ENCODE measurements at places on chromosomes 6 and 20. TPM values are rescaled to one million over a fixed set of nuclear protein-coding genes. Genes with fewer than 3 reads are reported as not detected.

Gene STMND1
- total RNA-seq: not detected

DNA sequence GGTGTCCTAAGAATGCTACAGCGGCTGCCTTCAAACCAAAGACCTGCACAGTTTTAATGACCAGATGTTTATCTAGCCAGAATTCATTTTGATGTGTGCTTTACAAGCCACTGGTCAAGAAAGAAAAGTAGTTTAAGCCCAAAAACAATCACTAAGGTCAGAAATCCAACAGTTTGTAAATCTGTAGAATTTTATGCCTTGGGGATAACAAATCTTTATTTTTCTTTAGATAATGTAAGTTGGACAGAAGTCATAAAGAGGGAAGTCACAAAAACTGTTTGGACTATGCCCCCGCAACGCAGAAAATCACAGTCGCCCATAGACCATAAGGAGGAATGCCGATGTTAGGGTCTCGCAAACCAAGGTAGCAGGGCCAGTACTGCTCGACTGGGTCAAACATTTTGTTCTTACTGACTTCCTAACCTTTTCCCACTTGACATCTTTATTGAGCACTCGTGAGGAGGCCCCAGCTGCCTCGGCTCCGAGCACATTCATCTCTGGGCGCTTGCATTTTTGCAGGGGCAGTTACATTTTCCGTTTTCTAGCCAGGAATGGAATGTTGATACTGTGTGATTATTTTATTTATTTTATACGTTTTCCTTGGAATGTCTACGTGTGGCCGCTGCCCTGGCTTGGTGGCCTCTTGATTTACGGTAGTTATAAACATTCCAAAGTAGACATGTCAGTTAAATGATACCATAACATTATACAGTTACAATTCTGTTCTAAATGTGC lies 56.7 kb upstream of the APCDD1L start:
- H3K27me3 ChIP-seq: no peaks in the 10 kb centered on the region
- DNase-seq: no peak

DNA sequence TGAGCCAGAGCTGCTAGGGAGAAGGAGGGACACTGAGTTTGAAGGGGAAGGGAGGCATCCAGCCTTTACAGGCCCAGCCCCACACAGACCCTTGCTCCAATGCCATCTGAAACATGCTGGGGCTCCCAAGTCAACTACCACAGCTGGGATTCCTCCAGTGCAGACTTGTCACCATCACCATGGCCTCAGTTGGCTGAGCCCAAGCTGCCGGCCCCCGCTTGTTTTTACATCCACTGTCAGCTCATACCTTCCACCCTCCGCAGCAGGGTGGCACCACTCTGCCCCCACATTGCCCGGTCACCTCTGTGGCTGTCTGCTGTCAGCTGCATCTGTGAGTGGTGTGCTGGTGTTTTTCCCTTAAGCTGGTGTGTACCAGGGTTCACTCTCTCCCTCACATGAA lies 26.1 kb downstream of the GFOD1 start:
- no peak overlapping the region for H3K27ac ChIP-seq
- peaks cover 11% of the 10 kb centered on the region for H3K36me3 ChIP-seq
- H3K27me3 ChIP-seq: no peaks in the 10 kb centered on the region
- no peak overlapping the region for H3K4me3 ChIP-seq
- DNase-seq: no peak

- no peaks in the 10 kb centered on the region for H3K4me1 ChIP-seq
- H3K4me3 ChIP-seq: no peak overlapping the region
- no peak overlapping the region for H3K27ac ChIP-seq
- DNase-seq: no peak
- H3K36me3 ChIP-seq: no peaks in the 10 kb centered on the region
- H3K27me3 ChIP-seq: no peaks in the 10 kb centered on the region
These were observed 699.9 kb downstream of the FRK start for GRCh38 chr6:115360602-115361325.

Gene GRM1
- under 0.01 TPM for total RNA-seq

Gene FRMD1
- not detected for total RNA-seq

Gene ACTL10
- 2.1 TPM for total RNA-seq

DNA sequence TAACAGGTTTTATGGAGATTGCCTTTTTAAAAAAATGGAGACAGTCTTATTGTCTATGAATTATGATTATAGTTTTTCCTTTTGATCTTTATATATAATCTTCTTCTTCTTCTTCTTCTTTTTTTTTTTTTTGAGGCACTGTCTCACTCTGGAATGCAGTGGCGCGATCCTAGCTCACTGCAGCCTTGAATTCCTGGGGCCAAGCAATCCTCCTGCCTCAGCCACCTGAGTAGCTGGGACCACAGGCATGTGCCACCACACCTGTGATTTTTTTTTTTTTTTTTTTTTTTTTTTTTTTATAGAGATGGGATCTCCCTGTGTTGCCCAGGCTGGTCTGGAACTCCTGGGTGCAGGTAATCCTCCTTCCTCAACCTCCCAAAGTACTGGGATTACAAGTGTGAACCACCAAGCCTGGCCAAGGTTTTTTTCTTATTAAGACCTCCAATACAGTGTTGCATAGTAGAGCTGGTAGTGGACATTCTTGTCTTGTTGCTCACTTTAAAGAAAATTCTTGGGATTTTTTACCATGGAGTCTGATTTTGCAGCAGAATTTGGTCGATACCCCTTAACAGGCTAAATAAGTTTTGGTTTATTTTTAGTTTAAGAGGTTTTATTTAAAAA lies 46.5 kb downstream of the STK4 start:
- DNase-seq: no peak
- H3K4me3 ChIP-seq: no peak overlapping the region
- no peaks in the 10 kb centered on the region for H3K27me3 ChIP-seq
- H3K36me3 ChIP-seq: peaks cover 6% of the 10 kb centered on the region
- H3K27ac ChIP-seq: no peak overlapping the region

Gene RBPJL
- total RNA-seq: not detected

DNA sequence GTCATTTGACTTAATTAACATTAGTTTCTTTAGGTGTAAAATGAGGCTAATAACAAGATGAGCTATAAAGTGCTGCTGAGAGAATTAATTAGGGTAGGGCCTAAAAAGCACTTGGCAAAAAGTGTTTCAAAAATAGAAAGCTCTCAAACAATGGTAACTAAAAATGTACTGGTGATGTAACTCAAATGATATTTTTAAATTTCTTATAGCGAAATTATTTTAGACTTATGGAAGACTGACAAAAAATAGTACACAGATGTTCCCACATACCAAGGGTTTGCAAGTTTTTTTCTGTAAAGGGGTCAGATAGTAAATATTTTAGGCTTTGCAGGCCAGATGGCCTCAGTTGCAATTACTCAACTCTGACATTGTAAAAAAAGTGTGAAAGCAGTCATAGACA lies 190.7 kb upstream of the UFL1 start:
- H3K4me3 ChIP-seq: no peak overlapping the region
- H3K27ac ChIP-seq: no peak overlapping the region
- no peaks in the 10 kb centered on the region for H3K4me1 ChIP-seq
- no peaks in the 10 kb centered on the region for H3K27me3 ChIP-seq
- no peak for DNase-seq
- H3K36me3 ChIP-seq: no peaks in the 10 kb centered on the region

Gene NHSL1
- total RNA-seq: 10.4 TPM

Gene FOXA2
- not detected for total RNA-seq

DNA sequence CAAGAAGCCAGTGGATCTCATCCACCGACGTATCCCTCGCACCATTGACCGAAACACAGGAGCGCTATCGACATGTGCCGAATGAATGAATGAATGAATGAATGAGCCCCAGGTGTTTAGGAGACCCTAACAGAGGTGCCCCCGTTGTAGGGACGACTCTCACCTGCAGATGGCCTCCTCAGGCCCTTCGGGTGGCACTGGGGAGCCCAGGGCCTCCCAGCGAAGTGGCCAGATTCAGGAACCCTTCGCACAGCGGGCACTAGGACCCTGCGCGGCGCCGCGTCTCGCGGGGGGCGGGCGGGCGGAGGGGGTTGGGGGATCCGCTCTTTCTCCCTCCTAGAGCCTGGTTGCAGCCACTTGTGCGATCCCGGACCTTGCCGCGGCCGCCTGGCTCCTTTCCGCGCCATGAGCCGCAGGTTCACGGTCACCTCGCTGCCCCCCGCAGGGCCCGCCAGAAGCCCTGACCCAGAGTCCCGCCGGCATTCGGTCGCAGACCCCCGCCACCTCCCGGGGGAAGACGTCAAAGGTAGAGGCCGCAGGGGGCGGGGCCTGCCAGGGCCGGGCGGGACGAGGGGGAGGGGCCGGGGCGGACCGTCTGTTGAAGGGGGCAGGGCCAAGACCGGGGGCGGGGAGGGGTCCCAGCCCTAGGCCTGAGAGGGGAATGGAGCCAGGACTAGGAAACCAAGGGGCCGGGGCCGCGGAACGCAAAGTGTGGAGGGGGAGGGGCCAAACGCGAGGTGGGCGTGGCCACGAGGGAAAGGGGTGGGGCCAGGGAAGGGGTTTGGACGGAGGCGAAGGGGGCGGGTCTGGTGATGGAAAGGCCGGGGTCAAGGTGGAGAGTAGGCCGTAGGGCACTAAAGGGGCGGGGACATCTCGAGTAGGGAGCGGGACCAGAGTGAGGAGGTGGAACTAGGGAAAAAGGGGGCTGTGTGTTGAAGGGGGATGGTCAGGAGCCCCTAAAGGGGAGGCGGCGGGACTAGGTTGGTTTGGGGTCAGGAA lies 7.4 kb upstream of the SLC12A5 start:
- H3K4me1 ChIP-seq: peaks cover 21% of the 10 kb centered on the region
- no peaks in the 10 kb centered on the region for H3K36me3 ChIP-seq
- H3K27me3 ChIP-seq: peaks cover 36% of the 10 kb centered on the region
- no peak for DNase-seq
- peak overlapping the region; percentile 55 for H3K4me3 ChIP-seq

DNA sequence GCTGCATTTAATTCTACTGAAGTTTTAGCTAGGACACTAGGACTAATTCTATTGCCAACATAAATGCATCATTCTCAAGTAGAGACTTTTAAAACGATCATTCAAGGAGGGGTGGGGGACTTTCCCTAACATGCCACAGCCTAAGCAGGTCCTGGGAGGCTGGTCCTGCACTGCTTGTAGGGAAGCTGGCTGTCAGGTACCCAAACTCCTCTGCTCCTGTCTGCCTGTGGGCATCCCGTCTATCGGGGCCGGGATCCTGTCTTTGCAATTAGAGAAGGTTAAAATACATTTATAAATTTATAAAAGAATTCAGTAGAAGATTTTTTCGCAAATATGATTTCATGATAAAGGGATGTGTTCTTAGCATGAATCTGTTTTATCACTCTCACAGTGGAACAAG lies 51.6 kb upstream of the MPC1 start:
- no peaks in the 10 kb centered on the region for H3K27me3 ChIP-seq
- peaks cover 77% of the 10 kb centered on the region for H3K36me3 ChIP-seq
- no peak overlapping the region for H3K27ac ChIP-seq
- DNase-seq: no peak
- H3K4me3 ChIP-seq: no peak overlapping the region

GRCh38 chr6:142819603-142820337 lies 125.2 kb downstream of the HIVEP2 start:
- peaks cover 30% of the 10 kb centered on the region for H3K4me1 ChIP-seq
- peak overlapping the region; percentile 66 for H3K27ac ChIP-seq
- H3K4me3 ChIP-seq: peak overlapping the region; percentile 48
- H3K36me3 ChIP-seq: no peaks in the 10 kb centered on the region

Gene GPR63
- total RNA-seq: 0.83 TPM

Gene TEAD3
- 74.8 TPM for total RNA-seq

DNA sequence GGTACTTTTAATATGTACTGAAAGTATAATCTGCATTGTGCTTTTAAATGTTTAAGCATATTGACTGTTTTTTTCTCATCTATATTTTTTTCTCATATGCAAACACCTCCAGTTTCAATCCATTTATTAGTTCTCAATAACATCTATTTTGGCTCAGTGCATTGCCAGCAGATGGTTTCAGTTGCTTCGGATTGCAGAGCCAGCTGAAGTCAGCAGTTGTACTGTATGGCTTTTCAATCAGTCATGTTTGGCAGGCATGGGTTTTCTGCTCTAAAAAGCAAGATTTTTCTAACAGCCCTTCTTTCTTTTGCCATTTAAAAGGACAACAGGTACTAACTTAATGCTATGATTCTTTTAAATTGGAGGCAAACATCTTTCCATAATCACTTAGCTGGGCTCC lies 121.2 kb downstream of the CD109 start:
- H3K27me3 ChIP-seq: no peaks in the 10 kb centered on the region
- no peak for DNase-seq
- no peaks in the 10 kb centered on the region for H3K4me1 ChIP-seq
- no peak overlapping the region for H3K27ac ChIP-seq
- H3K36me3 ChIP-seq: peaks cover 8% of the 10 kb centered on the region

Gene SLC22A3
- 20.3 TPM for total RNA-seq

Gene DLL1
- total RNA-seq: 3.7 TPM

- H3K36me3 ChIP-seq: no peaks in the 10 kb centered on the region
- H3K27ac ChIP-seq: no peak within 1 kb of the TSS
- peaks cover 21% of the 10 kb centered on the region for H3K4me1 ChIP-seq
- peak within 1 kb of the TSS; percentile 32 for H3K4me3 ChIP-seq
- H3K27me3 ChIP-seq: peaks cover 76% of the 10 kb centered on the region
These were observed at the start of gene PTK6 for GRCh38 chr20:63536997-63537524. Gene PTK6 (minus strand): TSS chr20:63537376. CDS start chr20:63537314, 62 bp downstream.

GRCh38 chr6:156183678-156184077 lies 593.5 kb upstream of the ARID1B start:
- H3K27ac ChIP-seq: no peak overlapping the region
- no peaks in the 10 kb centered on the region for H3K36me3 ChIP-seq
- H3K4me1 ChIP-seq: no peaks in the 10 kb centered on the region
- no peak overlapping the region for H3K4me3 ChIP-seq
- H3K27me3 ChIP-seq: no peaks in the 10 kb centered on the region

DNA sequence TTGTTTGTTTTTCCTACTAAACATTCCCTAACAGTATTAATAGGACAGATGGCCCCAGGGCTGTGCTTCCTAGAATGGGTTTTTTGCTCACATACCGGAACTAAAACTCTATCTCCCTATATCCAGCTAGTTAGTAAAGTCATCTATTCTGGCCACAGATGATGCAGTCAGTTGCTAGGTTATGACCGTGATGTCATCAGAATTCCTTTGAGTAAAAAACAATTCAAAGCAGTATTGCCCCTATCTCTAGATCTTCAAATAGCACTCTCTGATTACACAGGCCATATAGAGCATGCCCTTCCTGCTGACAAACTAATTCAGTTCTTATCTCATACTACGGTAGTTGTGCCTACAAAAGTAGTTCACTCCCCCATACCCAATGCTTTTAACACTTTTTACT lies 17.9 kb upstream of the ZNF451 start:
- H3K4me3 ChIP-seq: no peak overlapping the region
- no peak for DNase-seq
- H3K36me3 ChIP-seq: no peaks in the 10 kb centered on the region
- no peaks in the 10 kb centered on the region for H3K4me1 ChIP-seq
- H3K27ac ChIP-seq: no peak overlapping the region

DNA sequence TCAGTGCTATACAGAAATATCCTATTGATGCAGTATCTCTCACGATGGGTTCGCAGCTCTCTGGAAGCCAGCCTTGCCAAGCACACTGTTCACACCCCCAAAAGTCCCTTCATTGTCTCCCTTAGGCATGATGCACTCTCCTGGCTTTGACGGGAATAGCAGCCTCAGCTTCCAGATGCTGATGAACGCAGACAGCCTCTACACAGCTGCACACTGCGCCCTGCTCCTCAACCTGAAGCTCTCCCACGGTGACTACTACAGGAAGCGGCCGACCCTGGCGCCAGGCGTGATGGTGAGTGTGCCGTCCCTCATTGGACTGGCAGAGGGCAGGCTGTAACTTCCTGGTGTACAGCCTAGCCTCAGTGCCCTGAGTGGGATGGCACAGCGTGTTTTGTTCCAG lies 60.0 kb upstream of the PBOV1 start:
- H3K36me3 ChIP-seq: no peaks in the 10 kb centered on the region
- H3K4me3 ChIP-seq: no peak overlapping the region
- no peaks in the 10 kb centered on the region for H3K4me1 ChIP-seq
- no peak overlapping the region for H3K27ac ChIP-seq

- H3K36me3 ChIP-seq: no peaks in the 10 kb centered on the region
- no peaks in the 10 kb centered on the region for H3K27me3 ChIP-seq
- no peak for DNase-seq
- H3K4me1 ChIP-seq: no peaks in the 10 kb centered on the region
These were observed 1339.4 kb downstream of the GRIK2 start for GRCh38 chr6:102732898-102733297.

Measured in esophagus muscularis mucosa (tissue), 4 donors.